ENCODE measurements at places on chromosomes 4 and X.

- DNase-seq: no peak
These were observed 25.5 kb downstream of the PRMT9 start for GRCh38 chr4:147658501-147658900.

DNA sequence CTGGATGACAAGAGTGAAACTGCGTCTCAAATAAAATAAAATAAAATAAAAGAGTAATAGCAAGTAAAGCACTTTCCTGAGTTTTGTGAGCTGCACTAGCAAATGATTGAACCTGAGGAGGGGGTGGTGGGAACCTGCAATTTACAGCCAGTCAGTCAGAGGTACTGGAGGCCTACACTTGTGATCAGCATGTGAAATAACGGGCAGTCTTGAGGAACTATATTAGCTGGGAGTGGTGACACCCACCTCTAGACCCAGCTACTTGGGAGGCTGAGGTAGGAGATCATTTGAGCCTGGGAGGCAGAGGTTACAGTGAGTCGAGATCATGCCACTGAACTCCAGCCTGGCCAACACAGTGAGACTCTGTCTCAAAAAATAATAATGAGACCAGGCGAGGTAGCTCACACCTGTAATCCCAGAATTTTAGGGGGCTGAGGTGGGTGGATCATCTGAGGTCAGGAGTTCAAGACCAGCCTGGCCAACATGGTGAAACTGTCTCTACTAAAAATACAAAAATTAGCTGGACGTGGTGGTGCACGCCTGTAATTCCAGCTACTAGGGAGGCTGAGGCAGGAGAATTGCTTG, 537.1 kb upstream of the HTR2C start:
- no peak for DNase-seq

DNA sequence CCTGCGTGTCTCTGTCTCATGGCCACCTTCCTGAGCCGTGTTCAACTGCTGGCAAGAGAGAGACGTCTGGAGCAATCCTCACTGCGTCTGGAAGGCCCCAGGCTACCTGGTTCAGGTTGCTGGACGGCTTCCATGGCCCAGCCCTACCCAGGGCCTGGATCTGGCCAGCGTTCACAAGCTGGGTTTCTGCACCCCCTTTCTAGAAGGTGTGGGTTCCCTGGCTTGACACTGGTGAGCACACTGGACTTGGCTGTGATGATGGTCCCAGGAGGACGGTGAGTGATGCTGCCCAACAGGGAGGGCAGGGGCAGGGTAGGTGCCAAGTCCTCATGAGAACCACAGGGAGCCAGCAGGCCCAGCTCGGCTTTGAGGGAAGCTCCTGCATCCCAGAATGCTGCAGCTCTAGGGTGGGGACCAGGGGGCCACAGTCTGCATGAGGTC, 63.4 kb downstream of the HTRA3 start:
- no peak for DNase-seq

DNA sequence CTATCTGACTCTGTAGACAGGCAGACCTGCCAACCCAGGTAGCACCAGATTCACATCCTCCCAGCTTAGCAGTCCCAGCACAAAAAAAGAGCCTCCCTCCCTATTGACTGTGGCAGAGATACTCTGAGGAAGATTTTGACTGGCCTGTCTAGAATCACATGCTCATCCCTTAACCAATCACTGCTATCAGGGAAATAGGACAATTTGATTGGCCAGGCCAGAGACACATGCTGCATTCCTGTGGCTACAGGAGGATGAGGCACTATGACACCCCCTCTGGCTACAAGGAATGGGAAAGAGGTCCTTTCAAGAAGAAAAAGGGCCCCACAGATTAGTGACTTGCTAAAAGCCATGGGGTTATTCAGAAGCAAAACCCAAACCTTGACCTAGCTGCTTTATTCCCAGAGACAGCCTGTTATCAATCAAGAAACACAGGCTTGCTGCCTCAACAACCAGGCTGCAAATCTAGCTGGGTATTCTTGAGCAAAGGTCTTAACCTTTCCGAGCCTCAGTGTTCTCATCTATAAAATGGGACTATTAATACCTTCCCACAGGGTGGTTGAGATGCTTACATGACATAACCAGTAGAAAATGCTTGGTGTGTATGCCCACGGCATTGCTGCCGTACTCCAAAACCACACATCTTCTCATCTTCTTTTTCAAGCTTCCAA, 147.6 kb downstream of the BCOR start:
- DNase-seq: no peak

GRCh38 chrX:23932046-23932445, 24.2 kb downstream of the CXorf58 start:
- DNase-seq: no peak

DNA sequence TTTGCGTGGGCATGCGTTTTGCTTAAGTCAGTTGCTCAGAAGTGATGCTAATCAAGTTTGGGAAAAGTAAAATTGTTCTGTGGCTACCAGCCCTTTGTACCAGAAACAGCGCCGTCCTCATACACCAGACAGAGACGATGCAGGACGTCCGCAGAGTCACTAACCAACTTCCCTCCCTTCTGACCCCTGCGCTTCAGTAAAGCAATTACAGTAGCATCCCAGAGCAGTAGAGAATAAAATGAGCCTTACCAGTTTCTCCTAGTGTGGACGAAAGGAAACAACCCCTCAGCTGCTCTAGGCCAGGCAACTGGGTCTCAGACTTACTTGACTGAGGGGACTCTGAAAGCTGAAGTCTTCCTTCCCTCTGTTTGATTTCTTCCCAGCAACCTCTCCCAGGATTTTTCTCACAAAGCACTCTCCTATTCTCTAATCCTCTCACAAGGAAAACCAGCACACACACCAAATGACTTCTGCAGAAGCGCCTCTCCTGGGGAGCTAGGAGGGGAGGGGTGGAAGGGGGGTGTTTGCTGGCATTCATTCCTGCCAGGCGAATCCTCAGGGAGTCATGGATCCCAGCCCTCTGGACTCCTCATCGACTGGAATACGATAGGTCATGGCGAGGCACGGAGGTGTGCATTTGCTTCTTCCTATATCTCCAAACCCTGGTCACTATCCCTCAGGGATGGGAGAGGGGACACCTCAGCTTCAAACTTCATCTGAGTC, 56.0 kb upstream of the MID1 start:
- DNase-seq: no peak

GRCh38 chrX:115360220-115360781, 70.8 kb downstream of the LUZP4 start:
- DNase-seq: no peak
